ENCODE measurements at places on chromosomes 1 and 21.
A peak's percentile ranks its signal among the peaks of the same experiment; 100 is the strongest.

DNA sequence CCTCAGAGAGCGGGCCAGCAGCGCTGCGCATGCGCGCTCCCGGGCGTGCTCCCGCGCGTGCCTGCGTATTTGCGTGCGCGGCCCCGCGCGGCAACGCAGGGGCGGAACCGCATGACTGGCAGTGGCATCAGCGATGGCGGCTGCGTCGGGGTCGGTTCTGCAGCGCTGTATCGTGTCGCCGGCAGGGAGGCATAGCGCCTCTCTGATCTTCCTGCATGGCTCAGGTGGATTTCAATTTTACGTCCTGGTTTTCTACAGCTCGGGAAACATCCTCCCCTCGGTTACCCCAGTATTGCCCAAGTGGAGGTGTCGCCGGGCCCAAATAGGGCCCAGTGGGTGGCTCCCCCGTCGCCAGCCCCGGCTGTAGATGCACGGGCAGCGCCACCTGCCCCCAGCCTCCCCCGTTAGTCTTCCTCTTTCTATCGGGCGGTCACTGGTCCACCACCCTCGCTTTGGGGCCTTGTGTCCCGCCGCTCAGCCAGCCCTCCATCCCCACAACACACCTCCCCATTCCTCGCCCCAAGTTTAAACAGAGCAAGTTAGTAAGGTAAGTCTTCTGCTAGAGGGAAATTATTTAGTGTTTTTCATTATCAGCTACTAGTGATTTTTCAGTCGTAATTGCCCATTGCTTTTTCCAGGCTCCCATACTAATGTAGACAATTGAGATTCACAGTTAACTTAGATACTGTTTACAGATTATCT lies at the start of gene LYPLAL1:
TSS of gene LYPLAL1 (plus strand) at position 121 of the 702 bp plus-strand sequence. CDS start at position 134, 13 bp downstream.
- DNase-seq, result peak; percentile 92

GRCh38 chr1:8374812-8375211 lies 56.9 kb downstream of the SLC45A1 start:
- DNase-seq, result peak; percentile 72

GRCh38 chr1:114719424-114719787 lies 2.8 kb upstream of the NRAS start:
- DNase-seq, result no peak

DNA sequence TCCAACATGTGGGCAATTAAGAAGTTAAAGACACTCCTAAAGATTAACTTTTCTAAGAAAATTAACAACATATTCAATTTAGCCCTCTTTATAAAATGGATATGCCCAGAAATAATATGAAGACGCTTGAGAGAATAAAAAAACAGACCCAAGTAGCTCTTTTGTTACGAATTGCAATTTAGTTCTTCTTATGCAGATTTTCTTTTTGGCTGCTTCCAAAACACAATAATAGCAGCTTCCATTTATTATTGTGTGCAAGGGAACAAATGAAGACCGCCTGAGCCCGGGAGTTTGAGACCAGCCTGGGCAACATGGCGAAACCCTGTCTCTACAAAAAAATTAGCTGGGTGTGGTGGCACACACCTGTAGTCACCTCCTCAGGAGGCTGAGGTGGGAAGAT lies 50.4 kb upstream of the BCL10 start:
- no peak for DNase-seq

DNA sequence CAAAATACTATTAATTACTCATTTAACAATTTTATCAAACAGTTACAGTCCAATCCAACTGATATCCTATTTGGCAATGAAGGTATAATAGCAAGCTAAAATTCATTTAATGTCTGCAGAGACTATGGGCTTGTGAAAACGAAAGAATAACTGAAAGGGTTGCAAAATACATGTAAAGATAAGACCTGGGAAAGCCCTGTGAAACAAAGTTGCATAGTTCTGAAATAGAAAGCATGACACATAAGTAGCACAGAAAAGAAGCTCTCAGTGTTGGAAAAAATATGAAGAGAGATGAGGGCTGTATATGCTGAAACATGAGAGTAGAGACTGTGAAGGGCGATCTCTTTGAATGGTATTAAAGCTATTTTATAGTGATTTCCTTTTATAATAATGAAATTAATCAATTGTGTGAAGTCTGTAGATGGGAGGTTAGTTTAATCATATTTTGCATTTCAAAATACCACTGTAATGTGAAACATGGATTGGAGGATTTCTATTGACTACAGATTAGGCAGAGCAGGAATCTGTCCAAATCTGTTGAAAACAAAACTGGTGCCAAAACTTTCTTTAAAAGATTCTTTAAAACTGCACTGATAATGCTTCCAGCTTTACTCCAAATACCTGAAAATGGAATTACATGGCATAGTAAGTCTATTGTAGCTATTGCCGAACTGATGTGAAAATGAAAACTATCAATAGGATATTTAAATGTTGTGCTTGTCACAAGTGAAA lies 1518.9 kb upstream of the B3GALT2 start:
- no peak for DNase-seq

- DNase-seq, result no peak
Observed at GRCh38 chr1:201487742-201488141, 18.8 kb upstream of the PHLDA3 start.

GRCh38 chr1:38502758-38503157 lies 356.8 kb downstream of the RRAGC start:
- DNase-seq, result no peak

GRCh38 chr1:115560027-115560426 lies 81.7 kb upstream of the VANGL1 start:
- no peak for DNase-seq

- no peak for DNase-seq
Observed at GRCh38 chr1:40762144-40762923, 21.3 kb upstream of the KCNQ4 start.

- DNase-seq, result no peak
Observed at GRCh38 chr1:154829062-154829461, 41.0 kb downstream of the KCNN3 start.

DNA sequence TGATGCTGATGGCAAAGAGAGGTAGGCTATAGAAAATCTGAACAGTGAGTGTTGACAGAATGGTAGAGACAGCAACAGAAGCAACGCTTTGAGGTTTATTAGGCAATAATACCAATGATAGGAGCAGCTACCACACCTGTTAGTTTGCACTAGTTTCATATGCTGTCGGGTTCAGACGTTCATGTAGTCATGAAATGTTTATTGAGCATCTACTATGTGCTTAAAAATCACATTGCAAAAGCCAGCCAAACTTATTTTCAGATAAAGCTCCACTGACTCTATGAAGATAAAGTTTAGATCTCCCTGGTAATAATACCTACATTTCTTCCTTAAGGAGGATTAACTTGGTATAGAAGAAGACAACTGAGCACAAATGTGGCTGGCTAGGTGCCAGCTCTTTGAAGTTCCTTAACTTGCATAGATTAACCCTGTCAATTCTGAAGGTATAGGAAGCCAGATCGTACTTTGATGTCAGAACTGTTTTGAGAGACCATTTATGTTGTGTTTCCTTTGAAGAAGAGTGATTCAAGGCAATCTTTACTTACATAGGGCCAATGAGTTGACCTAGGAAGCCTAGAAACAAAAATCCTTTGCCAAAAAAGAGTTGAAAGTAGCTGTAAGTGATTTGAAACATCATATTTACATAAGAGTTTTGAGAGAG lies 71.5 kb downstream of the DISP1 start:
- no peak for DNase-seq

- no peak for DNase-seq
Observed at GRCh38 chr1:27394925-27395324, 2.5 kb downstream of the GPR3 start.
